A549 treated with RU486 at 1 μM for 4 hours (cell line): ENCODE measurements at places on chromosomes 1 and 21. TPM values are rescaled to one million over a fixed set of nuclear protein-coding genes. Genes with fewer than 3 reads are reported as not detected.

Gene SLC9C2
- total RNA-seq = not detected in 5 replicates

Gene CHI3L2
- 0.15 to 0.64 TPM (median 0.41 TPM) in 4 of 5 replicates, not detected in the other for total RNA-seq

Gene LINGO4
- total RNA-seq = not detected in 5 replicates

Gene BMP8A
- 0.10 to 0.20 TPM (median 0.16 TPM) in 4 of 5 replicates, not detected in the other for total RNA-seq

Gene HAO2
- not detected in 5 replicates for total RNA-seq

Gene CLDN19
- total RNA-seq = not detected in 5 replicates

Gene KRTAP20-3
- not detected in 5 replicates for total RNA-seq

Gene VANGL2
- total RNA-seq = 0.61 to 1.1 TPM (median 1.0 TPM) in 5 replicates

Gene UMODL1
- total RNA-seq = not detected in 5 replicates

Gene EPHA8
- total RNA-seq = 0.06 to 0.07 TPM in 2 of 5 replicates, not detected in the others

Gene UBXN10
- total RNA-seq = not detected in 5 replicates

Gene HMGCS2
- not detected in 5 replicates for total RNA-seq

Gene RPS6KA1
- total RNA-seq = 14.2 to 17.6 TPM (median 16.4 TPM) in 5 replicates

Gene NECTIN4
- 1.5 to 2.2 TPM (median 1.9 TPM) in 5 replicates for total RNA-seq

Gene SPRR3
- not detected in 5 replicates for total RNA-seq

Gene TMCC2
- 2.0 to 3.3 TPM (median 2.7 TPM) in 5 replicates for total RNA-seq

Gene GRIK3
- not detected in 5 replicates for total RNA-seq

Gene HFM1
- total RNA-seq = 0.09 TPM in 1 of 5 replicates, not detected in the others

Gene MMP23B
- 0.48 to 1.1 TPM (median 0.51 TPM) in 4 of 5 replicates, not detected in the other for total RNA-seq

Gene RIPPLY3
- 0.40 to 0.77 TPM (median 0.59 TPM) in 5 replicates for total RNA-seq

Gene TRIM62
- total RNA-seq = 1.8 to 2.6 TPM (median 2.4 TPM) in 5 replicates

Gene CNIH4
- 57.3 to 112 TPM (median 106 TPM) in 5 replicates for total RNA-seq

Gene C1orf159
- total RNA-seq = 8.5 to 15.1 TPM (median 13.8 TPM) in 5 replicates

Gene DEPDC1
- 4.1 to 17.3 TPM (median 15.8 TPM) in 5 replicates for total RNA-seq

Gene DHRS3
- 43.6 to 58.9 TPM (median 53.9 TPM) in 5 replicates for total RNA-seq

Gene GJB5
- total RNA-seq = 0.07 TPM in 1 of 5 replicates, not detected in the others

Gene LRRC53
- total RNA-seq = not detected in 5 replicates

Gene AADACL3
- not detected in 5 replicates for total RNA-seq
